ENCODE measurements at places on chromosomes 11 and 22. TPM values are rescaled to one million over a fixed set of nuclear protein-coding genes. Genes with fewer than 3 reads are reported as not detected.

Gene CADM1
- 62.2 TPM for total RNA-seq

Gene B3GAT1
- total RNA-seq: not detected

GRCh38 chr22:49037701-49038245 is 789.9 kb downstream of the BRD1 start:
- no peak for DNase-seq
- H3K4me3 ChIP-seq: no peak overlapping the region
- H3K36me3 ChIP-seq: no peaks in the 10 kb centered on the region
- no peak overlapping the region for H3K27ac ChIP-seq
- H3K27me3 ChIP-seq: peaks cover 3% of the 10 kb centered on the region
- peaks cover 12% of the 10 kb centered on the region for H3K4me1 ChIP-seq

DNA sequence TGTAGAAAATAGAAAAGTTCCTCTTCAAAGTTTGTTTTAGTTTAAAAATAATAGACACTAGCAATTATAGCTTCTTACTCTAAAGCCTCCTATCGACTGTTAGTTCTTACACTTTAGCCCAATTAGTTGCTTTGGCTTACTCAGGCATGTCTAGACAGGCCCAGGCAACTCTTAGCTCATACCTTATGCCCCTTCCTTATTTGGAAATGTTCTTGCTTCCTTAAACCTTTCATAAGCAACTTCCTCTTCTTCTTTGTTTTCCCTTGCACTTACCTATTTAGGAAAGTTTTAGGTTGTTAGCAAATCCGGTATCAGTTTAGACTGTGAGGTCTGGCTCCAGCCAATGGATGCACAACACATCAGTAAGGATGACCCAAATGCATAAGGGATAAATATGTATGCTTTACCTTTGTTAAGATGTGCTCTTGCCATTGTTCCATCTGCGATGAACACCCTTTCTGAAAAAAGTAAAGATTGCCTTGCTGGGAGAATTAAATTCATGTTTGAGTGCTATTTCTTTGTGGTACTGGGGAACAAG is 1277.5 kb upstream of the CNTN5 start:
- H3K36me3 ChIP-seq: no peaks in the 10 kb centered on the region
- peaks cover 15% of the 10 kb centered on the region for H3K4me1 ChIP-seq
- H3K4me3 ChIP-seq: no peak overlapping the region
- H3K27ac ChIP-seq: no peak overlapping the region
- H3K27me3 ChIP-seq: no peaks in the 10 kb centered on the region

Gene EXPH5
- 0.02 TPM for total RNA-seq

DNA sequence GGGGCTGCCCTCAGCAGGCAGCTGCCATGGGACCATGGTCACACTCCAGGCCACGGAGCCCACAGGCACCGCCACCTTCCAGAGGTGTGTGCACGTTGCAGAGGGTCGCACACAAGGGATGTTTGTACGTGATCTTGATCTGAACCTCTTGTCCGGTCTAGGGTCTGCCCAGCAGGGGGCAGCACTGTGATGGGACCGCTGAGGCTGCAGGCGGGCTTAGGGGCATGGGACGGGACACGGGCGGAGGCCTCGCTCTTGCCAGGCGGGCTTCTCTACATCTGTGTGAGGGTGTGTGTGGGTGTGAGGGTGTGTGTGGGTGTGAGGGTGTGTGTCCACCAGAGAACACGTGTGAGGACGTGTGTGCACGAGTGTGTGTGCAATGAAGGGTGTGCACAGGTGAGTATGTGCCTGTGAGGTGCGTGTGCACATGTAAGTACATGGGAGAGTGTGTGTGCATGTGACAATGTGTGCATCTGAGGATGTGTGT is 52.4 kb downstream of the CACNA1I start:
- no peak overlapping the region for H3K4me3 ChIP-seq
- peaks cover 14% of the 10 kb centered on the region for H3K27me3 ChIP-seq
- DNase-seq: peak; percentile 16
- H3K27ac ChIP-seq: no peak overlapping the region
- H3K36me3 ChIP-seq: no peaks in the 10 kb centered on the region
- H3K4me1 ChIP-seq: no peaks in the 10 kb centered on the region

Gene SMIM38
- 0.40 TPM for total RNA-seq

Gene FREY1
- total RNA-seq: 0.73 TPM

DNA sequence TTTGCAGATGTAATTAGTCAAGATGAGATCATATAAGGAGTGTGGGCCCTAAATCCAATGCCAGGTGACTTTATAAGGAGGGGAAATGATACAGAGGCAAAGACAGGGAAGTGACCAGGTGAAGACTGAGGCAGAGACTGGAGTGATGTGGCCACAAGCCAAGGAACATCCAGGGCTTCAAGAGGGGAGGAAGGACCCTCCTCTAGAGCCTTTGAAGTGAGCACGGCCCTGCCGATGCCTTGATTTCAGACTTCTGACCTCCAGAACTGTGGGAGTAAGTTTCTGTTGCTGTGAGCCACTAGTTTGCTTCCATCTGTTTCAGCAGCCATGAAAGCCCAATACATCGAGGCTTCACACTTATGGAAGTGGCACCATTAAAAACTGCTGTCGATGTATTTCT is 78.7 kb downstream of the SHANK2 start:
- DNase-seq: no peak
- H3K4me1 ChIP-seq: no peaks in the 10 kb centered on the region
- H3K27me3 ChIP-seq: no peaks in the 10 kb centered on the region
- H3K36me3 ChIP-seq: peaks cover 29% of the 10 kb centered on the region
- no peak overlapping the region for H3K27ac ChIP-seq
- no peak overlapping the region for H3K4me3 ChIP-seq

- peak overlapping the region; percentile 95 for H3K27ac ChIP-seq
- no peaks in the 10 kb centered on the region for H3K27me3 ChIP-seq
- peaks cover 59% of the 10 kb centered on the region for H3K4me1 ChIP-seq
- peak overlapping the region; percentile 5 for H3K4me3 ChIP-seq
- no peaks in the 10 kb centered on the region for H3K36me3 ChIP-seq
Observed at GRCh38 chr11:65479184-65480145, 19.4 kb upstream of the MALAT1 start.

DNA sequence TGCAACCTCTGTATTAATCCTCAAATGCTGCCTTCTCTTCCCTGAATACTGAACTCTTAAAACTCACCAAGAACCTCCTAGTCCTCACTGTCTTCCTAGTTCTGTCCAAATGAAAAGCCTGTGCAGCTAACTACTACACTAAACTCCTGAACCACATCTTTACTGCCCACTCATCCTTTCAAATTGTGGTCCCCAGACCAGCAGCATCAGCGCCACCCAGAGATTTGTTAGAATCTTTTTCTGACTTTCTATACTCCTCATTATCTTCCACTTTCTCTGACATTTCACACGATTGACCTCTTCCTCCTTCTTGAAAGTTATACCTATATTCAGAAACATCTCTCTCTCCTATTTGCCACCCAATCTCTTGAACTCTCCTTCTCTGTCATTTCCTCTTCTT is 461.3 kb downstream of the DLG2 start:
- H3K36me3 ChIP-seq: no peaks in the 10 kb centered on the region
- no peaks in the 10 kb centered on the region for H3K4me1 ChIP-seq
- DNase-seq: no peak
- no peaks in the 10 kb centered on the region for H3K27me3 ChIP-seq
- no peak overlapping the region for H3K4me3 ChIP-seq
